ENCODE measurements at places on chromosomes 3 and 15. TPM values are rescaled to one million over a fixed set of nuclear protein-coding genes. Genes with fewer than 3 reads are reported as not detected.

Gene KCNAB1
- 0.21 TPM for polyA plus RNA-seq

Gene IGF2BP2
- 5.6 TPM for polyA plus RNA-seq

Gene TXNRD3
- 2.5 TPM for polyA plus RNA-seq

Gene INKA1
- polyA plus RNA-seq: 57.7 TPM

Gene PTX3
- polyA plus RNA-seq: 131 TPM

Gene CP
- polyA plus RNA-seq: not detected

Gene GSK3B
- 22.1 TPM for polyA plus RNA-seq

Gene MORC1
- not detected for polyA plus RNA-seq

Gene PLSCR4
- polyA plus RNA-seq: 91.7 TPM

Gene C3orf18
- polyA plus RNA-seq: 2.9 TPM

Gene AADACL2
- not detected for polyA plus RNA-seq

Gene CLDN16
- not detected for polyA plus RNA-seq

Gene SPG21
- polyA plus RNA-seq: 70.2 TPM

Gene THRB
- 0.06 TPM for polyA plus RNA-seq

Gene ANP32A
- polyA plus RNA-seq: 37.9 TPM

All from endothelial cell of umbilical vein (primary cell).